Nephron progenitor cell (in vitro differentiated cells): ENCODE measurements at places on chromosomes 1 and 21.
A peak's percentile ranks its signal among the peaks of the same experiment; 100 is the strongest.

DNA sequence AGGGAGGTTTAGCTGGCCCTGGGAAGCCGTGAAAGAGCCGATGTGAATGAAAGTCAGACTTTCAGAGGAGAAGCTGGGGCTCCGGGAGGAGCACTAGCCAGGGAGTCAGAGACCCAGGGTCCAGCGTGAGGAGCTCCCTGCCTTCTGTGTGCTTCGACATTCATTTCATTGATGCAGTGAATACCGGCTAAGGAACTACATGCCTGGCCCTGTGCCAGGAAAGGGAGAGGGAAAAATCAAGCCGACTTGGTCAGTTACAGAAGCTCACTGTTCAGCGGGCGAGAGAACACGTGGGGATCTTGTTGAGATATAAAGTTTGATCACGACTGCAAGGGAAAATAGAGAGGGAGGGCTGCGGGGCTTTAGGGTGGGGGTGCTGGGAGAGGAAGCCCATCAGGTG, 76.7 kb upstream of the RUNX3 start:
- H3K4me3 ChIP-seq, result no peak overlapping the region
- no peak overlapping the region for H3K27ac ChIP-seq
- H3K27me3 ChIP-seq, result peaks cover 25% of the 10 kb centered on the region
- H3K4me1 ChIP-seq, result peaks cover 26% of the 10 kb centered on the region
- H3K36me3 ChIP-seq, result no peaks in the 10 kb centered on the region

DNA sequence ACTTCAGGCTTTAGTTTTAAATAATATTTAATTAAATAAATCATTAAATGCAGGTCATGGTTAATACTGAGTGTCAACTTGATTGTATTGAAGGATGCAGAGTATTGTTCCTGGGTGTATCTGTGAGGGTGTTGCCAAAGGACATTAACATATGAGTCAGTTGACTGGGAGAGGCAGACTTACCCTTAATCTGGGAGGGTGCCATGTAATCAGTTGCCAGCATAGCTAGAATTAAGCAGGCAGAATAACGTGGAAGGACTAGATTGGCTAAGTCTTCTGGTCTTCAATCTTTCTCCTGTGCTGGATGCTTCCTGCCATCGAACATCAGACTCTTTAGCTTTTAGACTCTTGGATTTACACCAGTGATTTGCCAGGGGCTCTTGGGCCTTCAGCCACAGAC, 85.3 kb downstream of the MAP3K21 start:
- H3K27me3 ChIP-seq, result peaks cover 3% of the 10 kb centered on the region
- no peak overlapping the region for H3K4me3 ChIP-seq
- H3K36me3 ChIP-seq, result no peaks in the 10 kb centered on the region
- no peak for DNase-seq

DNA sequence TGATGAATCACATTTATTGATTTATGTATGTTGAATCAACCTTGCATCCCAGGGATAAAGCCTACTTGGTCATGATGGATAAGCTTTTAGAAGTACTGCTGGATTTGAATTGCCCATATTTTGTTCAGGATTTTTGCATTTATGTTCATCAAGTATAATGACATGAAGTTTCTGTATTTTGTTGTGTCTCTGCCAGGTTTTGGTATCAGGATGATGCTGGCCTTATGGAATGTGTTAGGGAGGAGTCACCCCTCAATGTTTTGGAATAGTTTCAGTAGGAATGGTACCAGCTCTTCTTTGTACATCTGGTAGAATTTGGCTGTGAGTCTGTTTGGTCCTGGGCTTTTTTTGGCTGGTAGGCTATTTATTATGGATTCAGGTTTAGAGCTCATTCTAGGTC, 1643.1 kb upstream of the B3GALT2 start:
- DNase-seq, result no peak
- no peaks in the 10 kb centered on the region for H3K27me3 ChIP-seq
- no peaks in the 10 kb centered on the region for H3K36me3 ChIP-seq
- no peaks in the 10 kb centered on the region for H3K4me1 ChIP-seq

GRCh38 chr1:212981571-212982328, 31.4 kb downstream of the VASH2 start:
- peaks cover 45% of the 10 kb centered on the region for H3K4me1 ChIP-seq

DNA sequence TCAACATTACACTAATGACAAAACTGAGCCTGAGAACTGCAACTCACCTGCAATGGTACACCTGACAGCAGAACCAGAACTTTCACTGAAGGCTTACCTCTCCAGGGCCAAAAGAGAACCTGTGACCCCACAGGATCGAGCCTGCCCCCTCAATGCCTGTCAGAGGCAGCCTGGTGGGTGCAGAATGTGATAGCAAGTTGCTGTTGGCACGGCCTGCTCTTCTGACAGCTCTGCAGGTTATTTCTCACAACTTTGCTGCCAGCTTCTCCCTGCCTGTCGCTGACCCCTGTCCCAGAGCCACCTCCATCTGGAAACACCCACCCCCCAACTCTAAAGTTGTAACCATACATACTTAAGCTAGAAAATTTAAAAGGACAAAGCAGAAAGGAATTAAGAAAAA, 35.2 kb downstream of the HIVEP3 start:
- peaks cover 5% of the 10 kb centered on the region for H3K4me1 ChIP-seq
- H3K27ac ChIP-seq, result no peak overlapping the region
- no peak overlapping the region for H3K4me3 ChIP-seq

- H3K27ac ChIP-seq, result no peak overlapping the region
- no peak overlapping the region for H3K4me3 ChIP-seq
- H3K36me3 ChIP-seq, result no peaks in the 10 kb centered on the region
- peaks cover 4% of the 10 kb centered on the region for H3K4me1 ChIP-seq
- no peak for DNase-seq
These were observed 563.8 kb downstream of the NUF2 start for GRCh38 chr1:163885510-163885909.

DNA sequence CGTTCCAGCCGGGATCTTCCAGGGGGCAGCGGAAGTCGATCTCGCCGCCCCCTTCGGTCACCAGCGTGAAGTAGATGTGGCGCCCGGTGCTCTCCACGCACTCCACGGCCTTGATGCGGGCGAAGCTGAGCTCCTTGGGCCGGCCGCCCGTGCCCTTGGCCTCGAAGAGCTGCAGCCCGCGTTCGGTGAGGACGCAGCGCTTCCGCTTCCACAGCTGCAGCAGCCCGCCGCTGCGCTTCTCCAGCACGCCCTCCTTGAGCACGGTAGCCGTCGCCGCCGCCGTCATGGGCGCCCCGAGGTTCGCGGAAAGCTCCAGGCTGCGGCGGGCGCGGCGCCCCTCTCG, 516 bp downstream of the PHLDA3 start:
- no peak overlapping the region for H3K27ac ChIP-seq
- peak; percentile 60 for DNase-seq
- H3K27me3 ChIP-seq, result peaks cover 66% of the 10 kb centered on the region
- H3K4me1 ChIP-seq, result peaks cover 29% of the 10 kb centered on the region

DNA sequence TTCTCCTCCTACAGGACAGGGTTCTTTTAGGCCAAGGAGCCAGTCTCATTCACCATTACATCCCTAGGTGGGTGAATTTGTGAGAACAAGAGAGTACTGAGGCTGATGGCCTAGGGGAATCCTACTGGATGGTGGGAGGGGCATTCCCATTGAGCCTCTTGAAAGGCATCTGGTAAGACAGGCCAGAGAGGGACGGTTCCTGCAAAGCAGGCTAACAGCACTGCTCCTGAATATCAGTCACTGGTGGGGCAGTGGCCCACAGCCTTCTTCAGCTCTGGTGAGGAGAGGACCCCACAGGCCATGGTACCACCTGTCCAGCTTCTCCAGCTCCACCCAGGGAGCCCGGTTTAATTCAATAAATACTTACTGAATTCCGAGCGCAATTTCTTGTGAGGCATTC, 125.9 kb upstream of the EDN2 start:
- no peak overlapping the region for H3K4me3 ChIP-seq
- DNase-seq, result no peak
- H3K4me1 ChIP-seq, result no peaks in the 10 kb centered on the region
- no peaks in the 10 kb centered on the region for H3K36me3 ChIP-seq
- H3K27ac ChIP-seq, result no peak overlapping the region

GRCh38 chr1:98001764-98002163, 80.9 kb upstream of the DPYD start:
- no peak overlapping the region for H3K4me3 ChIP-seq
- H3K36me3 ChIP-seq, result no peaks in the 10 kb centered on the region
- no peaks in the 10 kb centered on the region for H3K27me3 ChIP-seq
- H3K4me1 ChIP-seq, result no peaks in the 10 kb centered on the region
- H3K27ac ChIP-seq, result no peak overlapping the region

DNA sequence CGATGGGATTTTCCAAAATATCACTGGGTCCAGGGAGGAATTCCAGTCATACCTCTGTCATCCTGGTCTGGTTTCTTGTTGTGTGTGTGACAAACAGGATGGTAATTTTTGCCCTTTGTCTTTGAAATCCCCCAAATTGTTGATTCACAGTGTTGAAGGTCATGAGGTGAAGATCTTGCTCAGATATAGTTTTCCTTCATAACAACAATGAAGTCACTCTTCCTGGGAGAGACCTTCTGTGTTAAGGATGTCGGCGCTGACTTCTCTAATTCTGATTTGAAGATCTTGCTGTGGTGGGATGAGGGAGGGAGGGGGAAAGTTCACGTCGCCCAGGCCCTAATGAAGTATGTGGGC, 32.2 kb upstream of the MPZL1 start:
- no peak overlapping the region for H3K27ac ChIP-seq
- H3K4me1 ChIP-seq, result peaks cover 38% of the 10 kb centered on the region
- DNase-seq, result no peak
- peaks cover 5% of the 10 kb centered on the region for H3K27me3 ChIP-seq

DNA sequence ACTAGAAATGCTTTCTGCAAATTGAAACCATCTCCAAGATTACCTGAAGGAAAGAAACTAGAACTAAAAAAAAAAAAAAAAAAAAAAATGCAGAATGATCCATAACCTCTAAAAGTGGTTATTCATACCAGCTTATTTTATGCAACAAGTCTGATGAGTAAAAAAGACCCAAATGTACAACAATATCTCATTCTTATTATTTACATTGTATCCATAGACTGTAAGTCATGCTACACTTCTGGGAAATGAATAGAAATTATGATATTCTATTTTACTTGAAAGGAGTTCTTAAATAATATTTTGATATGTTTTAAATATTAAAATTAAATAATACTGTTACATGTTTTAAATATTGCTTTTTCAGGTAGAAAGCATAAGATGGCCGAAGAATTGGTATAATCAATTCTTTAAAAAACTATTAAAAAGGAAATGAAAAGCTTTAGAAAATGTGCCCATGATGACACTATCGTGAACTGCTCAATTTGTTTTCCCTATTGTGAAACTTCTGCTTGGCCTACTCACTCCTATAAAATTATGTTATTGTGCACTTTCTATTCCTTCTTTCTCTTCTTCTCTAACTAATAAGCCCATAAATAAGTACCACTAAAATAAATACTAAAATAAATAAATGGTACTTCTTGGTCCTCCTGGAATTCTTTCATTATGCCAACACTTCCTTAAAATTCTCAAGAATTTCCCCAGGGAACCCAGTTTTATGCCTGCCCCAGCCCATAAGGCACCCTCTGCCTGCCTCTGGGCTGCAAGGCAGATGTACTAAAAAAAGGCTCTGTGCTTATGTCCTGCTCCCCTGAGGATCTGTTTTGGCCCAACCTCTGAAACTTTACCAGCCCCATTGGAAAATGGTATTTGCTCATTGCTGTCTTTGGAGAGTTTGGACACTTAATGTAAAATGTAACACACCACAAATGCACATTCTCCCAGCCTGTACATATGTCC, 18.1 kb downstream of the SAMSN1 start:
- H3K4me1 ChIP-seq, result peaks cover 35% of the 10 kb centered on the region
- H3K4me3 ChIP-seq, result no peak overlapping the region
- no peaks in the 10 kb centered on the region for H3K36me3 ChIP-seq
- no peaks in the 10 kb centered on the region for H3K27me3 ChIP-seq
- DNase-seq, result no peak
- no peak overlapping the region for H3K27ac ChIP-seq

DNA sequence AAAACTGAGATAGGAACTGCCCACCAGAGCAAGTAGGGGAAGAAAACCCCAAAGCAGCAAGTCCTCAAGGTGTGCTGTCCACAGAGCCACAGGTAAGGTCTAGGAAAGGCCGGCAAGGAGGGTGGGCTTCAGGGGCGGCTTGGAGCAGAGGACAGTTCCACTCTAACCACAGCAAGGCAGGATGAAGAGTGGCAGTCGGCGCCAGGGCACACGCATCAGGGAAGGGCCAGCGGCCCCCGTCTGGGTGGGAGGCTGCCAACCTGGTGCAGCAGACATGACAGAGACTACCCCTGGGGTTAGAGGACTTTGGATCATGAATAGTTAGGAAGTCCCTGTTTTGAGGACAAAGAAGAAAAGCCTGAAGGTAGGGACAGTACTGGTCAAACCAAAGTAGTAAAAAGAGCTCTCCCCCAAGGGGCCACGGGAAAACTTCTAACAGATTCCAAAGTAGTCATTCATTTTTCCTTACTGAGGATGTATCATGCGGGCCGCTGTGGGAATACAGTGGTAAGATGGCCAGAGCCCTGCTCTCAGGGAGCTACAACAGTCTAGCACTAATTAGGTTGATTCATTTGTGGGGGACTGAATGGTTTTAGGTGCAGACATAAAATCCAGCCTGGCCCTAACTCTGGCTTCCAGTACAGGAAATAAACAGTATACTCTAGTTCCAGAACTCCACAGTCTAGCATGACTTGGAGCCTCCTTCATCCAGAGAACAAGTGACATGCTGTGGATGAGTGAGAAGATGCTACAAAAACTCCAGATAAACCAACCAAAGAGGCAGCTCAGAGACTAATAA, 3.5 kb upstream of the RAP1GAP start:
- H3K27ac ChIP-seq, result peak overlapping the region; percentile 39
- H3K36me3 ChIP-seq, result no peaks in the 10 kb centered on the region
- DNase-seq, result no peak
- H3K4me1 ChIP-seq, result peaks cover 69% of the 10 kb centered on the region

DNA sequence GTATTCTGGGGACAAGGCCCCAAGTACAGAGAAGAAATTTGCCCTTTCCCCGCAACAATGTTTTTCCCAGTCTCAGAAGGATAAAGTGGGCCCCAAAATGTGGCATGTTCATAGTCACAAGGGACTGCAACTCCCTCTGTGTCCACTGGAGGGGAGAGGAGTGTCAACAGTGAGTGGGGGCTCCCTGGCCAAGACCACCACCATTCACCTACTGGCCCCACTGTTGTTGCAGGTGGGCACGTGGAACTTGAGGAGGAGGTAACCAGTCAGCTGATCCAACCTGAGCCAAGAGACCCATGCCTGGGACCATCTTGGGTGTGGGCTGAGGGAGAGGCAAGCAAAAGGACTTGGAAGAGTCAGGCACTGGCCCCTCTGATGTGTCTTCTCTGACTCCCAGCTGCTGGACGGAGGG, 777 bp downstream of the NUDT17 start:
- H3K36me3 ChIP-seq, result peaks cover 34% of the 10 kb centered on the region
- H3K27me3 ChIP-seq, result no peaks in the 10 kb centered on the region
- DNase-seq, result peak; percentile 43
- H3K27ac ChIP-seq, result no peak overlapping the region
- H3K4me1 ChIP-seq, result peaks cover 7% of the 10 kb centered on the region

- H3K27ac ChIP-seq, result no peak overlapping the region
- H3K36me3 ChIP-seq, result no peaks in the 10 kb centered on the region
- no peak overlapping the region for H3K4me3 ChIP-seq
- H3K27me3 ChIP-seq, result peaks cover 69% of the 10 kb centered on the region
These were observed 5.4 kb downstream of the ARTN start for GRCh38 chr1:43938892-43939587.

- no peaks in the 10 kb centered on the region for H3K36me3 ChIP-seq
- H3K27me3 ChIP-seq, result no peaks in the 10 kb centered on the region
- no peak overlapping the region for H3K4me3 ChIP-seq
- H3K4me1 ChIP-seq, result no peaks in the 10 kb centered on the region
- DNase-seq, result no peak
- no peak overlapping the region for H3K27ac ChIP-seq
These were observed 783.4 kb upstream of the BRINP3 start for GRCh38 chr1:191261111-191261510.

- no peaks in the 10 kb centered on the region for H3K27me3 ChIP-seq
- H3K27ac ChIP-seq, result no peak overlapping the region
- no peak overlapping the region for H3K4me3 ChIP-seq
- H3K36me3 ChIP-seq, result no peaks in the 10 kb centered on the region
These were observed 212.0 kb downstream of the COL11A1 start for GRCh38 chr1:102896286-102896685.
